Left ventricle myocardium superior (tissue), 1 donor: ENCODE measurements at places on chromosomes 4 and X. TPM values are rescaled to one million over a fixed set of nuclear protein-coding genes. Genes with fewer than 3 reads are reported as not detected.

GRCh38 chrX:134460862-134461220 lies 876 bp downstream of the HPRT1 start:
- DNase-seq = no peak

- DNase-seq = no peak
Measured at GRCh38 chr4:78613522-78614321, 62.2 kb downstream of the ANXA3 start.

DNA sequence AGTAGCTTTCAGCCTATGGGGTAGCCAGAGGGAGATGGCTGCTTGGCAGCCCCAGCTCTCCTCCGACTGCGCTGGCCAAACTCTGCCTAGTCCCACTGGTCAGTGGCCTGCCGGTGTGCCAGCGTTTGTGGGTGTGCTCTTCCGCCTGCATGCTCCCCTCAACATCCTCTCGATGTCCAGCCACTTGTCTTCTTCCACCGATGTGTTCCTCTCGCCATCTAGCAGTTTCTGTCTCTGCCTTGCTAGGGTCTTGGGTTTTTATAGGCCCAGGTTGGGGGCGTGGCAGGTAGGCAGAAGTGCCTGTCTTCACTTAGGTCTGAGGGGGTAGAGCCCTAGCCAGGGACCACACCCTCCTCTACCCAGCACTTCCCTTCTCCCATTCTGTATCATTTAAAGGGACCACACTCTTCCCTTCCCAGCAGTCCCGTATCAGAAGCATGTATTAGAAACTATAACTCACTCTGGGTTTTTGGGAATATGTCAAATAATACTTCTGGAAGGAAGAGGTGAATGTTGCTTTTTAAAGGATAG lies 124.4 kb downstream of the KDM6A start:
- DNase-seq = no peak

DNA sequence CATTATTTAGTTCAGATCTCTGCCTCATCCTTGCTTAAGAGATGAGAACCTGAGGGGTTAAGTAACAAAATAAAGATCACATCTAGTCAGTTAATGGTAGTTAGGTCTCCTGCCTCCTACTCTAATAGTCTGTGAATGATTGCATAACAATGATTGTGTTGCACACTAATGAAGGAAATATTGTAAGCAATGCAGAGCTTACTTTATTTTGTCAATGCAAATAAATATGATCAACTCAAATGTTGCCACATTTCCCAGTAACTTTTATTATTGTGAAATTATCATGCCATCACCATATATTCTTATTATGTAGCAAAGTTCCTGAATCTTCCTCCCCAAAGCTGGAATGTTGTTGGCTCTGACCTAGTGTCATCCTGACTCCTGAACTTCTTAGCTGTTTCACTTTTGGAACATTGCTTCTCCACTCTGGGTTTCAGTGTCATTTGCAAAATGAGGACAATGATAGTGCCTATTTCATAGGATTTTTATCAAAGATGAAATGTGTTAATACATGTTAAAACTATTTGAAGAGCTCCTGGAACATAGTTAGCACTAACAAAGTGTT lies 17.0 kb upstream of the GABRA4 start:
- DNase-seq = no peak

DNA sequence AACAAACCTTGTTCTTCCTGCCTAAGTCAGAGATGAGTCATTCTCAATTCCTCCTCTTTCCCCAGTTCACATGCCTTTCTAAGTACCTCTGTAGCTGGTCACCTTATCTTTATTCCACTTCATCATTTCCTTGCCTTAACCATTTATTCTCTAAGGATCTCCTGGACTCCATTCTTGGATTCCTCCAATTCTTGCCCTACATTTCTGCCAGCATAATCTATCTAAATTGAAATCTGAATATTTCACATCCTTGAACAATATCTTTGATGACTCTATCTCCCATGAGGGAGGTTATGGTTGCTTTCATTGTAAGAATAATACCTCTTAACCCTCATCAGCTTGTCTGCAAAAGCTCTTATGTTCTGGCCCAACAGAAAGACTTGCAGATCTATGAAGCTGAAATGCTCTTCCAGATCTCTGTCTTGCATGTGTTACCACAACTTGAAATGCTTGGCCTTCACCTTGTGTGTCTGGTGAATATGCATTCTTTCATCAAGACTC lies 28.6 kb upstream of the PDE5A start:
- DNase-seq = no peak

- DNase-seq = no peak
Measured at GRCh38 chr4:158871335-158871724, 102.5 kb downstream of the FNIP2 start.

DNA sequence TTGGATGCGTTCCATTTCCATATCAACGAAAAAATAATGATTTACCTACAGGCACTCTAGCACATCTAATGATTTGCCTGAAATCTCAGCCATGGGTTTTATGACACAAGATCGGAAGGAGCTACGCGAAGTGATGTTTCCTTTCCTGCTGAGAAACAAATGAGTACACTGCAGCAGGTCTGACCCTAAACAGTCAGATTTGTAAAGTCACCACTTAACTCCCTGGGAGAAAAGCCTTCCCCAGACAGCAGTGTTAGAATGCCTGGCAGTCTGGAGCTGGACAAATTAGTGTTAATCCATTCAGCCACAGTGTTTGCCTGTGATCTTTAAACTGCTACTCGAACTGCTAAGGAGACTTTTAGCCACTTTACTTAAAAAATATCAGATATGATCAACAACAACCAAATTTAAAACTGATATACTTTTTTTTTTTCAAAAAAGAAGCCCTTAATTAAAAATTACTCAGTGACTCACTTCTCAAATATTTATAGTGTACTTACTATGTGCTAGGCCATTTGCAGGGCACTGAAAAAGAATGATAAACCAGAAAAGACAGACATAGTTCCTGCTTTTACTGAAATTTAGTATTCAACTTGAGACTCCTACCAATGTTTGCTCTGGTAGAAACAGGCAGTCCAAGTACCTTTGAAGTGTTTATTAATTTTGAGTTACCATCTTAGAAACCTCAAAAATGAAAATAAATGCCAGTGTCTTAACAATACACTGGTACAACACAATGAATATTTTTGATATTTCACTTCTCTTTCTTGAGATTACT lies 104.5 kb downstream of the SHISA3 start:
- DNase-seq = no peak

- no peak for DNase-seq
Measured at GRCh38 chr4:47891928-47892327, 22.5 kb downstream of the NFXL1 start.

GRCh38 chr4:150318527-150318926 lies 240.3 kb downstream of the DCLK2 start:
- DNase-seq = no peak

- no peak for DNase-seq
Measured at GRCh38 chr4:23654791-23655190, 235.1 kb downstream of the PPARGC1A start.

- DNase-seq = no peak
Measured at GRCh38 chr4:151851354-151851753, 90.5 kb upstream of the GATB start.

GRCh38 chr4:80006935-80007744 lies 65.9 kb downstream of the ANTXR2 start:
- no peak for DNase-seq

DNA sequence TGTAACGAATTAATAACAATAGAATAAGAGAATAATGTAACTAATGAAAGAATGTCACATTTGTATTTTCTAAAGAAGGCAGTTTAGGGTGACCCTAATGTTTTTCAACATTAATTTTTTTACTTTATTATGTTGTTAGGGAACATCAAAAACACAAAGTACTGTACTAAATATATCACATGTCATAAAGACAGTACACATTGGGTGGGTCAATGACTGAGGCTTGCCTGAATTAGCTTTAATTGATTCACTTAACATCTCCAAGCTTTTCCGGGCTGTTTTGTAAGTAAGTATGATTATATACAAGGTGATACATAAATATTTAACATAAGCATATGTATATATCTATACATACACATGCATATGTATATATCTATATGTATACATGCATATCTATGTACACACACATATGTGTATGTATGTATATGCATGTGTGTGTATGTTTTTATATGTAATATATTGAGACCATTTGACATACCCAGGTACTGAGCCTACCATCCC lies 43.4 kb upstream of the KLF3 start:
- no peak for DNase-seq

DNA sequence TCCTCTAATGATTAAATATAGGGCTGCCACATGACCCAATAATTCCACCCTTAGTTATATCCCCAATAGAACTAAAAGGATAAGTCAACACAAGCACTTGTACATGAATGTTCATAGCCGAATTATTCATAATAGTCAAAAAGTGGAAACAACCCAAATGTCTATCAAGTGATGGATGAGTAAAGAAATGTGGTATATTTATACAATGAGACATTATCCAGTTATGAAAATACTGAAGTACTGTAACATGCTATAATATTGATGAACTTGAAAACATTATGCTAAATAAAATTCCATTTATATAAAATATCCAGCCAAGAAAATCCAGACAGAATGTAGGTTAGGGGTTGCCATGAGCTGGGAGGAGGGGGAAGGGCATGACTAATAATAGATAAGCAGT lies 436.7 kb upstream of the AADAT start:
- no peak for DNase-seq

DNA sequence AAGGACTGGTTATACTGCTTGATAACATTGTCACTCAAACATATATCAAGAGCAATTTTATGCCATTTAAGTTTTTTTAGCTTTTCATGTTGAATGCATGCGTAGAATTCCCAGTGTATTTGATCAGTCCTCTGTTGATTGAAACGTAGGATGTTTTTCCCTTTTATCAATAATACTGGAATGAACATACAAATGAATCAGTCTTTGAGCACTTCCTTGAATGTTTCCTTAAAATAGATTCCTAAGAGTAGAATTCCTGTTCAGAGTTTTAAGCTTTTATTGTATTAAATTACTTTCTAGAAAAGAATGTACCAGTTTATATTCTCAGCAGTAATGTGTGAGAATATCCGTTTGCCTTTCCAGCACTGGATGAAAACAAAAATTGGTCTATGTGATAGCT lies 37.8 kb downstream of the ADD1 start:
- DNase-seq = no peak

DNA sequence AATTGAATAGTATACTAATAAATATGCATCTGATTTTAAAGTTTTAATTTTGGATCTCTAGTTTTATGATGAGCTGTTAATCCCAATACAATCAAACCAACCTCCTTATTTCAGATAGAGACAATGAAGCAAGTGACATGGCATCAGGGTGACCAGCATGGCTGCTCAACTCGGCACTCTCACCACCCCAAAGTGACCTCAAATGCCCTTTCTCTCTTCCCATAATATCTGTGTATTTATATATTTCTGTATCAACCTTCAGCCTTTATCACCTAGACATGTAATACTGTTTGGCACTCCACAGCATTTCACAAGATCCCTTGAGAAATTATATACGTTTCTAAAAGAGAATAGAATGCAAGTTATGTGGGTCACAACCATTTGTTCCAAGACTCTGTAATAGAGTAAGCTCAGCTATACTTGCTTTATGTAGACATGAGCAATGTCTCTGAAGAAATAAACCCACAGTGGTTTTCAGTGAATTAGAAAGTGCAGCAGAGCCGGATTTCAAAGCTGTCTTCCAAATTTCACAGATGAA lies 1623.2 kb upstream of the PABPC4L start:
- DNase-seq = no peak

GRCh38 chr4:86935566-86935852 lies 698 bp downstream of the AFF1 start:
- no peak for DNase-seq

DNA sequence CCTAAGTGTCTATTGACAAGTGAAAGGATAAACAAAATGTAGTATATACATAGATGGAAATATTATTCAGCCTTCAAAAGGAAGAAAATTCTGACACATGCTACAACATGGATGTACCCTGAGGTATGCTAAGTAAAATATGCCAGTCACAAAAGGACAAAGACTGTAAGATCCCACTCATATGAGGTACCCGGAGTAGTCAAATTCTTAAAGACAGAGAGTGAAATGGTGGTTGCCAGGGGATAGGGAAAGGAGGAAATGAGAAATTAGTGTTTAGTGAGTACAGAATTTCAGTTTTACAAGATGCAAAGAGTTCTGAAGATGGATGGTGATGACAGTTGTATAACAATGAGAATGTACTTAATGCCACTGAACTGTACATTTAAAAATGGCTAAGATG lies 102.3 kb upstream of the NAP1L5 start:
- no peak for DNase-seq

- no peak for DNase-seq
Measured at GRCh38 chrX:41025926-41026701, 59.1 kb upstream of the USP9X start.

GRCh38 chrX:57587607-57588006 lies 4.2 kb upstream of the ZXDB start:
- DNase-seq = no peak

- DNase-seq = no peak
Measured at GRCh38 chrX:42533761-42534160, 244.2 kb downstream of the PPP1R2C start.

- DNase-seq = no peak
Measured at GRCh38 chr4:59748433-59748832, 1451.7 kb upstream of the ADGRL3 start.

DNA sequence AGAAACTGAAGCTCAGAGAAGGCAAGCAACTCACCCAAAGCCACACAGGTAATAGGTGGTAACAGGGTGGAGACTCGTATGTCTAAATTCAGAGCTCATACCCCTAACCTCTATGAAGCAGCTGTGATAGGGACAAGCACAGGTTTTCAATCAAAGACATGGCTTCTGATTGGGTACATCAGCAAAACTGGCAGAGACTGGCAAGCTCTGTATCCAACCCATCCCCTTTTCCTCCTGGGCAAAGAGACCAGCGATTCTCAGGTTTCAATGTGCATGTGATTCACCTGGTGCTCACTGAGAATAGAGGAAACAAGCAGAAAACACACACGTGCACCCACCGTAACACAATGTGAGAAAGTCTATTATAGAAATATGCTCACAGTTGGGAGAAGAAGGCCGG lies 153.0 kb downstream of the SMIM20 start:
- DNase-seq = no peak

DNA sequence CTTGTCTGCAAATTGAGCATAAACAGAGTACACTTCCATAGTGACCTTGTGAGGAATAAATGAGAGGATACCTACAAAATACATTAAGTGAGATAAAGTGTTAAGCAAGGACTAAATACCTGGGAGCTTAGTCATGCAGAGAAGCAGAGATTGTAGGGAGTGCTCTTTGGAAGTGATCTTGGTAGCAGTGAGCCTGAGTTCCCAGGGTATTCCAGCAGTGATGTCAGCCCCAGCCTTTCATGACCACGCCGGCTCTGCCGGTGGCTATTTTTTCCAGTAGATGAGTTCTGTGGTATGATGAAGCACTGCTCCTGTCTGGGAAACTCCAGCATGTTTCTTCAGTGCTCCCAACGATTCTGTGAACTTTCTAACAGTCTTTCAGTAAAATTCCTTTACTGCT lies 391.5 kb upstream of the IGFBP7 start:
- DNase-seq = peak; percentile 60

The PDGFRA gene
- total RNA-seq = 21.6 TPM

The CLIC2 gene
- 13.6 TPM for total RNA-seq

The FAM13A gene
- 13.7 TPM for total RNA-seq

The ASB11 gene
- total RNA-seq = 98.2 TPM

The CFAP99 gene
- total RNA-seq = not detected

The MID1 gene
- total RNA-seq = 5.9 TPM

The LRAT gene
- total RNA-seq = 0.27 TPM

The TMPRSS11F gene
- total RNA-seq = not detected

The MAGEC1 gene
- not detected for total RNA-seq

The KANTR gene
- 4.8 TPM for total RNA-seq

The FGF13 gene
- 0.59 TPM for total RNA-seq

The TMEM154 gene
- total RNA-seq = 3.3 TPM

The TCEAL6 gene
- not detected for total RNA-seq

The PWWP3B gene
- 10.0 TPM for total RNA-seq

The KLHL13 gene
- 5.7 TPM for total RNA-seq

The PABPC1L2A gene
- not detected for total RNA-seq

The SHROOM4 gene
- total RNA-seq = 8.9 TPM
